Thymus (tissue), 14 donors: ENCODE measurements at places on chromosomes 7 and 10.
A peak's percentile ranks its signal among the peaks of the same experiment; 100 is the strongest.

- H3K27ac ChIP-seq = no peak overlapping the region
- DNase-seq = no peak
- no peaks in the 10 kb centered on the region for H3K27me3 ChIP-seq
- no peak overlapping the region for H3K4me3 ChIP-seq
- no peaks in the 10 kb centered on the region for H3K4me1 ChIP-seq
- H3K36me3 ChIP-seq = no peaks in the 10 kb centered on the region
These were observed 505.1 kb downstream of the DNAJB6 start for GRCh38 chr7:157841773-157842370.

DNA sequence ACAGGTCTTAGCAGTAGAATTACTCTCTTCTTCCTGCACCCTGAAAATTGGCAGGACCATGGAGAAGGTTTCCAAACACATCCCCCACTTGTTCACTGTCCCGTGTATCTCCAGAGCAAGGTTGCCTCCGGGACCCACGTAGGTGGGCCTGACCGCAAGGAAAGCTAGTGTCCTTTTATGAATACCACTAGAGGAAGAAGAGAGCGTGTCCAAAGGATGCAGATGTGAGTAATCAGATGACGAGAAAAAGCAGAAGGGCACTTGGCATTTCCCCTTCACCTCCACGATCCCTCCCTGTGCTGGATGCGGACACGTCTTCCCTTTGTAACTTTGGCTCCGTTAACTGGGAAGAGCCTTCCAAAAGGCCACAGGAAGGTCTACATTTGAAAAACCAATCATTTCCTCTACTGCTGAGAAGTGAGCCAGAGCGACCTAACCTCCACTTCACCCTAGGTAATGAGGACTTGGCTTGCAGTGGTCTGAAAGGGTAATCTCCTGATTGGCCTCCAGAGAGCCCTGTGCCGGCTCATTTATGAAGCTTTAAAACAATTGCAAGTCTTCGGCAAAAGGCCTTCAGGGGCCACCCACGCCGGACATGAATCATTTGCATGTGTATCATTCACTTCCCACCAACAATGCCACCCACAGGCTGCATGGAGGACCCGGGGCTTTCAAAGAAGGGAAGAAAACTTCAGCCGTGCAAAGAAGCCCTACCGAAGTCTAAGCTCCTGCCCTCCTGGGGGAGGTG lies 55.4 kb downstream of the LYZL1 start:
- H3K4me3 ChIP-seq = no peak overlapping the region
- H3K4me1 ChIP-seq = peaks cover 4% of the 10 kb centered on the region
- no peak for DNase-seq
- H3K36me3 ChIP-seq = no peaks in the 10 kb centered on the region
- H3K27me3 ChIP-seq = no peaks in the 10 kb centered on the region

- no peak overlapping the region for H3K27ac ChIP-seq
- peak overlapping the region; percentile 16 for H3K4me3 ChIP-seq
- no peaks in the 10 kb centered on the region for H3K27me3 ChIP-seq
- no peaks in the 10 kb centered on the region for H3K36me3 ChIP-seq
- DNase-seq = no peak
- peaks cover 2% of the 10 kb centered on the region for H3K4me1 ChIP-seq
These were observed 44.1 kb upstream of the TARP start for GRCh38 chr7:38317515-38317914.

GRCh38 chr10:46224414-46224682 lies 62.4 kb upstream of the ANTXRL start:
- no peaks in the 10 kb centered on the region for H3K27me3 ChIP-seq
- H3K36me3 ChIP-seq = peaks cover 76% of the 10 kb centered on the region
- peaks cover 38% of the 10 kb centered on the region for H3K4me1 ChIP-seq
- no peak overlapping the region for H3K27ac ChIP-seq

DNA sequence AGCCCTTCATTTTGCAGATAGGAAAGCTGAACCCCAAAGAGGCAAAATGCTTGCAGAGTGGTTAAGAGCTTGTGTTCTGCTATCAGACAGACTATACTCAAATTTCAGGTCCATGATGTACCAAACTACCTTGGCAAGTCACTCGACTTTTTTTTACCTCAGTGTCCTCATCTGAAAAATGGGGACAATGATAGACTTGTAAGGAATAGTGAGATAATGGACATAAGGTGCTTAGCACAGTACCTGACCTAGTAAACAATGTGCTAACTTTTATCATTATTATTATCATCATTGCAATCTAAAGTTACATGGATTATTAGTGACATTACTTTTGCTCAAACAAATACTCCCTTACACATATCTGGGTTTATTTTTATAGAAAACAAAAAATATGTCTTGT lies 79.4 kb upstream of the ARID5B start:
- H3K36me3 ChIP-seq = no peaks in the 10 kb centered on the region
- no peaks in the 10 kb centered on the region for H3K4me1 ChIP-seq
- no peak for DNase-seq
- H3K27me3 ChIP-seq = no peaks in the 10 kb centered on the region
- no peak overlapping the region for H3K27ac ChIP-seq

- peaks cover 9% of the 10 kb centered on the region for H3K4me1 ChIP-seq
- DNase-seq = no peak
- H3K4me3 ChIP-seq = peak overlapping the region; percentile 54
- peak overlapping the region; percentile 14 for H3K27ac ChIP-seq
- peaks cover 2% of the 10 kb centered on the region for H3K27me3 ChIP-seq
These were observed 84.7 kb downstream of the SNX10 start for GRCh38 chr7:26376175-26376917.

DNA sequence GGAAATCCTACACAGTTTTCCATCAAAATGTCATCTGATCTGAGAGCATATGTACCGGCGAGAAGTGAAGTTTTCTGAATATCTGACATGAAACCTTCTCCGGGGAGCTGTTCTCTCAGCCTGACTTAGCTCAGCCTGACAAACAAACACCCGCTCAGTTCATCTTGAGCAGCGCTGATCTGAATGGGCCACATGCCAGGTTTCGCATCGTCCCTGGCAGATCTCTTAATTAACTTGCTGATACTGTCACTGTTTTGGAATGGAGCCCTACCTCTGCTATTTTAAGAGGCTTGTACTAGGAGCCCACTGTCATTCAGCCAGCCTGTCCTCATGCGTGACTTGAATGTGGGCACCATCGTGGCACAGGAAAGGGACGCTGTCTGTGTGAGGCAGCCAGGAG lies 109.2 kb downstream of the STRA8 start:
- no peaks in the 10 kb centered on the region for H3K27me3 ChIP-seq
- H3K4me3 ChIP-seq = no peak overlapping the region
- no peaks in the 10 kb centered on the region for H3K36me3 ChIP-seq

GRCh38 chr10:75718991-75719390 lies 287.6 kb downstream of the LRMDA start:
- no peaks in the 10 kb centered on the region for H3K27me3 ChIP-seq
- no peaks in the 10 kb centered on the region for H3K4me1 ChIP-seq
- no peak overlapping the region for H3K4me3 ChIP-seq
- DNase-seq = no peak

GRCh38 chr10:30094601-30095000 lies 35.2 kb upstream of the JCAD start:
- no peaks in the 10 kb centered on the region for H3K36me3 ChIP-seq
- DNase-seq = no peak
- no peak overlapping the region for H3K27ac ChIP-seq
- no peaks in the 10 kb centered on the region for H3K27me3 ChIP-seq
- no peak overlapping the region for H3K4me3 ChIP-seq

DNA sequence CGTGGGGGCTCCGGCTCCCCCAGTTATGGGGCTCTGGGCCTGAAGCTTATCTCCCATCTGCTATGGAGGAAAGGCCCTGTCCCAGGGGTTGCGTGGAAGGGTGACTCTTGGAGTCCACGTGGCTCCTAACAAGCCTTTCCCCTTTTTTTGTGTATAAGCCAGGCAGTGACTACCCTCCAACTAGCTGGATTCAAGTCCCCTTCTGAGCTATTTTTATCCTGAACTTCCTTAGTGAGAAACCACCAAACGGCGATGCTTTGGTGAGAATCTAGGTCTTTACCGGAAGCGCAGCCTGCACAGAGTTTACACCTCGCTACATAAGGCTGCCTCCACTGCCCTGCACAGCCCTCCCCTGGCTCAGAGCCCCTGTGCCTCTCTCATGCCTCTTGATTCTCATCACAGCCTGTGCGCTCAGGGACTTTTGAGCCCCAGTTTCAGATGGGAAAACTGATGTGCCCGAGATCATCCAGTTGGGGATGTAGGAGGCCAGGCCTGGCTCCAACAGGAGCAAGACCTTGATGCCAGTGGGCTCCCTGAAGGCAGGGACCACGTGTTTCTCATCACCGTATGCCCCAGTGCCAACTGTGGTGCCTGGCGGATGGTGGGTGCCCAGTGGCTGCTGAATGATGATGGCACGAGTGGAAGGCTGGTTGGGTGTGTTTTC lies 102.3 kb upstream of the PPIF start:
- peak overlapping the region; percentile 85 for H3K27ac ChIP-seq
- peaks cover 83% of the 10 kb centered on the region for H3K4me1 ChIP-seq
- peaks cover 23% of the 10 kb centered on the region for H3K27me3 ChIP-seq

GRCh38 chr10:73790886-73791625 lies 5.7 kb downstream of the ZSWIM8 start:
- H3K27ac ChIP-seq = no peak overlapping the region
- no peak for DNase-seq
- H3K4me1 ChIP-seq = peaks cover 11% of the 10 kb centered on the region
- peaks cover 70% of the 10 kb centered on the region for H3K36me3 ChIP-seq

- no peaks in the 10 kb centered on the region for H3K27me3 ChIP-seq
- peaks cover 4% of the 10 kb centered on the region for H3K4me1 ChIP-seq
- no peaks in the 10 kb centered on the region for H3K36me3 ChIP-seq
- no peak overlapping the region for H3K4me3 ChIP-seq
These were observed 26.9 kb downstream of the ENKUR start for GRCh38 chr10:24988831-24989640.
